B cell (primary cell): ENCODE measurements at places on chromosomes 5 and 9. TPM values are rescaled to one million over a fixed set of nuclear protein-coding genes. Genes with fewer than 3 reads are reported as not detected.

Gene SPATA9
- 0.22 TPM in 1 of 2 replicates, not detected in the other for total RNA-seq

Gene RASA1
- 32.2 TPM in 2 replicates for total RNA-seq

Gene PCDHGB1
- total RNA-seq = 0.66 and 0.69 TPM in 2 replicates

Gene KCNMB1
- total RNA-seq = not detected in 2 replicates

GRCh38 chr5:55451976-55452375, 82.8 kb downstream of the PLPP1 start:
- no peak for DNase-seq

Gene PDE8B
- 0.07 TPM in 1 of 2 replicates, not detected in the other for total RNA-seq

Gene TMEM252
- total RNA-seq = not detected in 2 replicates

DNA sequence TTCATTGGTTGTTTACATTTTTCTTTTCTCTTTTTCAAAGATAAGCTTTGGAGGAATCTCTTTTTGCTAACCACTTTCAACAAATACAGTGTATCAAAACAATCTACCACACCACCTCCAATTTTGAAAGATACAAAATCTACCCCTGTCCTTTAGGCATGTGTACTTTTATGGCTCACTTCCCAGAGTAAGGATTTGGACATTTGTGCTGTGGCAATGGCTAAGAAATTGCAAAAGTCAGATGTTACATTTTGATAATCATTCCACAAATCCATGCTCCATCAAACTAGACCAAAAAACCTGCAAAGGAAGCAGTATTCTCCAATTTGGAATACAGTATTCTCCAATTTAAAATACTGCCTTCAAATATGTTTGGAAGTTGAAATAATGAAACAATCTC, 204.9 kb downstream of the MCTP1 start:
- no peak for DNase-seq

Gene NR5A1
- total RNA-seq = not detected in 2 replicates
